ENCODE measurements at places on chromosomes 12 and 14.

DNA sequence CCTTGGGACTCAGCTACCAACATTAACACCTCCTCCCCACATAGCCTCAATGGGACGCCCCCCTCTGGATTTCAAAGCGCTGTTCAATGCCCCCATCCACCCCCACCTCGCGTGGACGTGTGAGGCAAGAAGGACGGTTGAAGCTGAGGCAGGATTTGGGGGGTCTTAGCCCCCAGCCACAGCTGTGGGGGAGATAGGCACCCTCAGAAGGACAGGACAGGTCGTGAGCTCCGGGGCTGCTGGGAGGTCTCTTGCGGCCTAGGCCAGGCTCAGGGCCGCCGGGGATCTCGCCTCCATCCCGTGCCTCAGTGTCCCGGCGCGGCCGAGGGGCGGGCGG, 8.3 kb upstream of the SP7 start:
- no peak for DNase-seq

- no peak for DNase-seq
These were observed 329.0 kb downstream of the ZFP36L1 start for GRCh38 chr14:68463705-68464374.

DNA sequence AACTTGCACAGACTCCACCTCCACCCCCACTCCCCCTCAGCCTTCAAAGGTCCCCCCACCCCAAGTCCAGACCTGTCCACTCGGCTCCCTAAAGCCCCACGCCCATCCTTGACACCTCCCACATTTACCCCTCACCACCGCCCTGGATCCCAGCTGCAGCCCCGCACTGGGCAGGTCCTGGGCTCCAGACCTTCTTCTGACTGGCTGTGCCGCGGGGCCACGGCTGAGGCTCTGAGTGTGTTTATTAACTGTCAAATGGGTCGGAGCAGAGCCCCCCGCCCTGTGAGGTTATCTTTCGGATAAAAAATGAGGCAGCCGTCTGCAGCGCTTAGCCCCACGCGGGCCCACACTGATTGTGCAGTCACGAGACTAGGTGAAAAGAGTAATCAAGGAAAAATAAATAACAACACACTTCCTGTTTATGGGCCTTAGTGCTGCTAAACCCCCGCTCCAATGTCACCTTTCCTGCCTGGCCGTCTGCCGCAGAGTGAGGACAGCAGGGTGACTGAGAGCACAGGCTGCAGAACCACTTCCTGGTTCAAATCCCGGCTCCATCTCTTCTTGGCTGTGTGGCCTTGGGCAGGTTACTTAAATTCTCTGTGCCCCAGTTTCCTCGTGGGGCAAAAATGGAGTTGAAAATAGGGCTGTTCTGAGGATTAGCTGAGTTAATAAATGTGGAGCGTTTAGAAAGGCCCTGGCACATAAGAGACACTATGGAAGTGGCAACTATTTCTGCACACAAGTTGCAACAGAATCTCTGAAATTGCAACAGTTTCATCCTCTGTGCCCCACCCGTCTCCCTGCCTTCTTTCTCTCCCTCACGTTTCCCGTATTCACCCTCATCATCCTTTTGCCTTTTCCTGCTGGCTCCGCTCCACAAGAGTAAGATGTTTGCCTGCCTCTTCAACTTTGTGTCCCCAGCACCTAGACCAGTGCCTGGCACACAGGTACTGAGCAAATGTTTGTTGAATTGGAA, 9.4 kb downstream of the SETD1B start:
- no peak for DNase-seq

GRCh38 chr14:82641050-82641540, 1107.4 kb upstream of the SEL1L start:
- no peak for DNase-seq

Data from GM06990 (cell line).